ENCODE measurements at places on chromosomes 6 and 20.

DNA sequence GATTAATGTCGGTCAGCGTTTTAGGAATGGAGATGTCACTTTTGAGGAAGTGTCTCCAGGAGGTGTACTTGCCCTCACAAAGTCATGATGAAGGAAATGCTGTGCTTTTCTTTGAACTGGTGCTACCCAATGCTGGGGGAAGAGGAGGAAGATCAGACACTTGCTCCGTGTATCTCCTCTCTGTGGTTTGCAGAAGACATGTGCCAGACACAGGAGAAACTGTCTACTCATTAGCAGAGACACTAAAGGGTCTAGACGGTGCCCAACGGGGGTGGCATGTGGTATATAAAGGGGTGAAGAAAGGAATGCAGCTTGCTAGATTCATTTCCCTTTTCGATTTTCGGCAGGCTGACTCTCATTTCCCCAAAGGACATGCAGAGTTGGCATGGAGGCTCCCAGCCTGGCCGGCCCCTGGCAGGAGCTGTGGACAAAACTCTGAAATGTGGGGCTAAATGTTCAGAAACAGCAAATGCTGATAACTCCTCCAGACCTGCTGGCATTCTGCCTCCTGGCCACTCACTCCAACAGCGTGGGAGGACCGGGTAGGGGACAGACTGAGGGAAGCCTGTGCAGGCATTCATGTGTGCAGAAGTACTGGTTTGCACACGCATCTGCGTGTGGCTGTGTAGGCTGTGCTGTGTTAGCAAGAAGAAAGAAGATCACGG, 59.6 kb upstream of the QKI start:
- DNase-seq = no peak

- DNase-seq = no peak
These were observed 14.2 kb upstream of the RNF217 start for GRCh38 chr6:124947971-124948451.

- peak; percentile 31 for DNase-seq
These were observed 24.9 kb upstream of the FUCA2 start for GRCh38 chr6:143536461-143536865.

DNA sequence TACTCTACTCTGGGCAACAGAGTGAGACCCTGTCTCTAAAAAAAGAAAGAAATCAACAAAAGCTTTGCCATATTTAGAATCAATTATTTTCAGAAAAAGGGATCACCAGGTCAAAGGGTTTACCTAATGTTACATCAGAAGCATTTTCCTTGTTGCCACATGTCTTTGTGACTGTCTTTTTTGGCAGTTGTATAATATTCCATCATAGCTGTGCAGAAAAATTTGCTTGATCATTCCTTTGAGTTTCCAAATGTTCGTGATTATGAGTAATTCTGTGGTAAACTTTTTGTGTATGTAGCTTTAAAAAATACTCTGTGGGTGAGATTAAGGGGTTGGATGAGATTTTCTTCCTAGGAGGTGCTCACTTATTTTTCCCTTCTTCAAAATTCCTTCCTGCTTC, 26.4 kb downstream of the PNPLA1 start:
- DNase-seq = no peak

DNA sequence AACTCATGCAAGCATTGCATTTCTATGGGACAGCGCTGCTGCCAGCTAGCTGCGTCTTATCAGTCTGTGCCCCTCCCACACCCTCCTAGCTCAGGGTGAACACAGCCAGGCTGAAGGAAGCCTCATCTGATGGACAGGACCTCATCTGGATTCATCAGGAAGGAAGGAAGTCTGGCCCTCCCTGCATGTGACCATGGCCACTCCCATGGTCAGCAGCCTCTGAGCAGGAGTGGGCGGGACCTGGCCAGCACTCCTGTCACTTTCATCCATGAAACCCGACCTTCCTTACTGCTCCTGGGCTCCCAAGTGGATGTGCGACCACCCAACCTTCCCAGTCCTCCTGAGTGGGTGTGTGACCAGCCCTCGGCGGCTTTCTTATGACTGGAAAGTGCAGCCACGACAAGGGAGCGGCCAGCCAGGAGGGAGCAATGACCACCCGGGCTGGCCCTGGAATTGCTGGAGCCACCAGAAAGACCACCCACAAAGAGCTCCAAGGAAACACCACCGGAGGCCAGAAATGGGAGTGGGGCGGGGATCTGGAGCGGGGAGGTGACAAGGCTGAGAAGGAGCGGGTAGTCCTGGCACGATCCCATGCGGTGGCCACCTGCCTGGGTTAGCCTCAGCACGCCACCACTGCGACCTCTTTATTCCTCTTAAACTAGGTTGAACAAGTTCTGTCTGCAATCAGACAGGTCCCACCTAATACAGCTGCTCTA, 241.2 kb downstream of the TTLL2 start:
- DNase-seq = no peak

- DNase-seq = no peak
These were observed 546.9 kb downstream of the TFAP2B start for GRCh38 chr6:51365566-51365965.

- no peak for DNase-seq
These were observed 70.0 kb downstream of the CEBPB start for GRCh38 chr20:50260479-50261221.

- DNase-seq = no peak
These were observed 198.1 kb upstream of the NRSN1 start for GRCh38 chr6:23927935-23928334.

- DNase-seq = peak; percentile 3
These were observed 39.4 kb upstream of the ZBP1 start for GRCh38 chr20:57659517-57660180.

DNA sequence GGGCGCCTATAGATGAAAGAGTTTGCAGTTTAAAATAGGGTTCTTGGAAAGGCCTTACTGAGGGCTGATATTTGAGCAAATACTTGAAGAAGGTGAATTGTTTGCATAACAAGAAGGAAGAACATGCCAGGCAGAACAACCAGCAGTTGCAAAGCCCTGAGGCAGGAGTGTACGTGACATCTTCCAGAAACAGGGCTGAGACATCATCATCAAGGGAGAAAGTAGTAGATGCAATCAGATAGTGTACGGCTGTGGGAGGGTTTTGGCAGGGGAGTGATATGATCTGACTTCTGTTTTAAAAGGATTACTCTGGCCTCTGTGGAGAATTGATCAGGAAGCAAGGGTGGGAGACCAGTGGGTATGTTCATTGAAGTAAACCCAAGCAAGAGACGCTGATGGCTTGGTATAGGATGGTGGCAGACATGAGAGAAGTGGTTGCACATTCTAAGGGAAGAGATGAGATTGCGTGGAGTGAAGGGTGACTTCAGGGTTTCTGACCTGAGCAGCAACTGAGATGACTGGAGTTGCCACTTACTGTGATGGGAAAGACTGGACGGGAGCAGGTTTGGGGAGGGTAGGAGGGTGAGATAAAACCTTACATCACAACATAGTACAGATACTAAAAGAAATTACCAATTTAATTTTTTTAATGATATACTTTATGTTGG, 28.8 kb downstream of the RIOK1 start:
- DNase-seq = peak; percentile 49

- DNase-seq = no peak
These were observed 76.2 kb downstream of the TCP11 start for GRCh38 chr6:35064757-35065440.

- peak; percentile 30 for DNase-seq
These were observed 114.5 kb upstream of the SOX4 start for GRCh38 chr6:21478883-21479539.

GRCh38 chr6:94026575-94026974, 607.2 kb upstream of the EPHA7 start:
- no peak for DNase-seq

GRCh38 chr6:94751641-94752329, 825.5 kb upstream of the MANEA start:
- no peak for DNase-seq

DNA sequence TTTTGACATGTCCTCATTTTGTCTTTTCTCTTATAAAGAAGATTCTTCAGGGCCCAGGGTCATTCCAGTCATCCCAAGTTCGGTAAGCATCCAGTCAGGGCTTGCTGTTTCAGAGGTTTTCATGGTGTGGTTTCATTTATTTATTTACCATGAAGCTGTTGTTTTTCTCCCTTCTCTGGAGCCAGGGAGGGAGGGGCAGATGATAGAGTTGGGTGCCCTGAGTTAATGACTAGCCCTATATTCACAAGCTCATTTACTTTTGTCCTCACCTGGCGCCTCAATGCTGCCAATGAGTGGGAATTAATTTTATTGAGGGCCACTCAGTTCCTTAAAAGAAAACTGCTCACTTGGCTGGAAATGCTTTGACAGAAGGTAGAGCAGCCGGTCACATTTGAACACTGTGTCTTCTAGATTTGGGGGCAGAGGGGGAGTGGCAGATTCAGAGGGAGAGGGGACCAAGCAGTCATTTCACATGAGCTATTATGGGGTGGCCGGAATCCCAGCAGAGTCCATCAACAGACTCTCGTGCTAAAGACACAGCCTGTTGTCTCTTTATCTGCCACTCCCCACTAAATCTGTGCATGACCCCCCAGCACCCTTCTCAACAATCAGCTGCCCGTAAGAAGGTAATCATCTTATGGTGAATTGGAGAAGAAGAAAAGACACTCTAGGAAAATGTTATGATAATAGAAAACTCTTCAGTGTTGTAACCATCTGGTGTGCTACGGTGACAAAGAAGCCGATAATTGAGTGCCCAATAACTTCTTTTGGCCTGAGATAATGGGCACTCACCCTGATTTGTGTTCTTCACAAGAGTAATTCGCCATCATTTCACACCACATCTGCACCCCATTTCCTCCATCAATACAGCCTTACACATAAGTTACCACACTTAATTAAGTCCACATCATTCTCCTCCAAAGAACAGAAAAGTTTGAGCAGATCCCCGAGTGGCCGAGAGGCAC, 573.5 kb upstream of the JAG1 start:
- DNase-seq = no peak

DNA sequence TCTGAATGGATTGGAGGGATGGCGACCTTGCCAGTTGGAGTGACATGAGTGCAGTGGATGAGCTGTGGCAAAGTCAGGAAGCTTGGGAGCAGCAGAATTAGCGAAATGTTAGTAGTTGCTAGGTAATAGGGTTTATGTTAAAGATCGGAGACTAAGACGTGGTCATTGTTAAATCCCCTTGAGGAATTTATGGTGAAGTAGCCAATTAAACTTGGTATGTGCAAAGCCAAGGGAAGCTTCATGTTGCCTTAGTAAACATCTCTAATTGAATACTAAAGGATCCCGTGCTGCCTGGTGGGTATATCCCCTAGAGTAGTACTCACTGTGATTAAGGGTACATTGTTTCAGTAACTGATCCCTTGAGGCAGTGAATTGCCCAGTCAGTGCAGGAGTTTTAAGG, 106.0 kb downstream of the PRIM2 start:
- DNase-seq = no peak

GRCh38 chr6:112235956-112236355, 18.4 kb downstream of the LAMA4 start:
- no peak for DNase-seq

DNA sequence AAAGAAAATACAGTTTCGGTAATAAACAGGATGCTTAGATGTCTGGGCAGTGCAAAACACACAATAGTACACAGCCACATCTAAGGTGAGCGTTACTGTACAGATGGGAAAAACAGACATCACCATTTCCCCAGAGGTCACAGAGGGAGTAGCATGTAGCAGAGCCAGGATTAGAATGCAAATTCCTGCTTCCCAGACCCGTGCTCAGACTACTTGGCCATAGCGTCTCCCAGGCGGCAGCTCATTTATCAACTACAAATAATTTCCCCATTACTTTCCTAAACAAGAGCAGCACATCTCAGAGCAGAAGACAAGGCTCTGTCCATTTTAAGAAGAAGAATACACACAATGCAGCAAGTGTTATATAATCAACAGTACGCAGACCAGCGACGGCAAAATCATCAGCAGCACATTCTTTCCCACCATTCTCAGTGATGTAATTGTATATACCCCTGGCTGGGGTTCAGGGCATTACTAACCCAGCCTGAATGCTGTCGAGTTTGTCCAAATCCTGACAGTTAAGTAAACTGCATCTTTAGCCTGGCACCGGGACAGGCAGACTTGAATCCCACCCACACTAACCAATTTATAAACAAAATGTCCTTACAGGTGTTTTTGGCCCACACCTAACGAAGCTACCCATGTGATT, 61.9 kb downstream of the CNKSR3 start:
- no peak for DNase-seq

DNA sequence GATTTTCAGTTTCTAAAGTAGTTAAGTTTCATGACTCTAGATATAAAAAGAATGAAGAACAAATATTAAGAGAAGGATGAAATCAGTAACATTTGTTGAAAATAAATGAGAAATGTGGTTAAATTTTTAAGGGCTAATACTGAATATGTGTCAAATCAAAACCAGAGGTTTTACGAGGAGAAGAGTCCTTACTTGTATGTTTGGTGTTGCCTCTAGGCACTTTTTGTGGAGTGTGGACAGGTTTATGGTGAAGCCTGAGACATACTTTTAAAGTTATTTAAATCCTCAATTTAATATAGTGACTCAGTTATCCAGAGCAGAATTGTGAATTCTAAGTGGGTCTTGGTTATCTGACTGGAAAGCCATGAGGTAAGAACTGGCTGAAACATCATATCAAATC, 68.7 kb downstream of the COL19A1 start:
- DNase-seq = no peak

GRCh38 chr6:74166849-74167248, 470.8 kb downstream of the CD109 start:
- DNase-seq = no peak

DNA sequence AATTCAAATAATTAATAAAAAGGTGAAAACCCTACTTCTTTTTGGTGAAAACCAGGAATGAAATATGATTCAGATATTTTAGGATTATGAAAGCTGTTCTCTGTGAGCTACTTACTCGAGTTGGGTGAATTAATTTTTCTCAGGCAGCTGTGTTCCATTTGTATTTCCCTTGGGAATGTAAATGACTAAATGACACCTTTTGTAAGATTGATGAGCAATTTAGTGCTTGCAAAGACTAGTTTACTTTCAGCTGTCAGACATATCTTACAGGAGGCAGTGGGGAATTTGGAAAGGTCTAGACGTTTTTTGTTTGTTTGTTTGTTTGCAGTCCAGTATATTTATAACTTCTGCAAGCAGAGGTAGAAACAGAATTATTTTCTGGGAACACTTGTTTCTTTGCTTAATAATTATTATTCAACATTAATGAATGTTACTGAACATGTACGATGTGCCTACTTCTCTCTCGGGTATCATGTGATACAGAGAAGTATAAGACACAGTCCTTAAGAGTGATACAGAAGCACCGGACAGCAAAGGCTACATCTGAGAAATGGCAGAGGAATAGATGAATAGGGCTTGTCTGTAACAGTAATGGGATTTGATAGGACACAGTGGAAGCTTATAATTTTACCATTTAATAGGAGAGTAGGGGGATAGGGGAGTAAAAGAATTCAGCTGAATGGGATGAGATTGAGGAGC, 91.3 kb downstream of the AKAP7 start:
- no peak for DNase-seq

All from prostate gland (tissue), 2 donors.